Neural progenitor cell (in vitro differentiated cells): ENCODE measurements at places on chromosomes 6 and 20.

DNA sequence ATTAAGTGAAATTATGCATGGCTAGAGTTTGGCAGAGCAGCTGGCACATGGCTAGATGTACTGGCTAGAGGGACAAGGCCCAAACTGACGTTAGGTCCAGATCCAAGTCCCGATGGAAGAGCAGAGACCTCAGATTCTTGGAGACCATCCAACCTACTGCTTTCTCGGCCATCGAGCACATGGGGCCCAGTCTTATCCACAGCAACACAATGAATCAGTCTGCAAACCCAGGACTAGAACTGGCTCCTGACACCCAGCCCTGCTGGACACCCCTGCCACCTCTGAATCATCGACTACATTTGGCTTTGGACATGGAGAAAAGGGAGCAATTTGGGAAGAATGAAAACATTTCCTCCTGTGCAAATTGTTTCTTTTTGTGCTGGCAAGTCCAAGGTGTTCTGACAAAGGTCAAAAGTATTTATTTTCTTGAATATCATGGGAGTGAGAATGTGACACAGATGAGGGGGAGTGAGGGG, 23.9 kb upstream of the YWHAB start:
- H3K4me1 ChIP-seq = no peaks in the 10 kb centered on the region
- H3K27ac ChIP-seq = no peak overlapping the region
- no peak overlapping the region for H3K4me3 ChIP-seq
- no peaks in the 10 kb centered on the region for H3K36me3 ChIP-seq
- no peak for DNase-seq
- no peaks in the 10 kb centered on the region for H3K27me3 ChIP-seq

DNA sequence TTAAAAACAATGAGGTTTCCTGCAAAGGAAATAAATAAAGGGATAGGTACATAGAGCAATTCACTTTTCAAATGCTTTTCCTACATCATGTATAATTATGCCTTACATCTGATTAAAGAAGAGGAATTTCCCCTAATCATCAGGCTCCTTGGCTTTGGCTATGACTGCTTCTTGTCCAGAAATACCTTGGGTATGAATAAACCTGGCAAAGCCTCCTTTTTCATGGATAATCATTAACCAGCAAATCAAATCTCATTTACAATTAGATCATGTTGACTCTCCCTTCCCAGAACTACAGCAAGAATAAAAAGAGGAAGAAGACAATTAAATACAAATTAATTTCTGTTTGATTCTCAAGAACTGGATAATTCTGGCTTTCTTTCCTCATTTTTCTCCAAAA, 58.0 kb upstream of the CD2AP start:
- H3K27ac ChIP-seq = no peak overlapping the region
- H3K36me3 ChIP-seq = no peaks in the 10 kb centered on the region
- H3K27me3 ChIP-seq = no peaks in the 10 kb centered on the region

DNA sequence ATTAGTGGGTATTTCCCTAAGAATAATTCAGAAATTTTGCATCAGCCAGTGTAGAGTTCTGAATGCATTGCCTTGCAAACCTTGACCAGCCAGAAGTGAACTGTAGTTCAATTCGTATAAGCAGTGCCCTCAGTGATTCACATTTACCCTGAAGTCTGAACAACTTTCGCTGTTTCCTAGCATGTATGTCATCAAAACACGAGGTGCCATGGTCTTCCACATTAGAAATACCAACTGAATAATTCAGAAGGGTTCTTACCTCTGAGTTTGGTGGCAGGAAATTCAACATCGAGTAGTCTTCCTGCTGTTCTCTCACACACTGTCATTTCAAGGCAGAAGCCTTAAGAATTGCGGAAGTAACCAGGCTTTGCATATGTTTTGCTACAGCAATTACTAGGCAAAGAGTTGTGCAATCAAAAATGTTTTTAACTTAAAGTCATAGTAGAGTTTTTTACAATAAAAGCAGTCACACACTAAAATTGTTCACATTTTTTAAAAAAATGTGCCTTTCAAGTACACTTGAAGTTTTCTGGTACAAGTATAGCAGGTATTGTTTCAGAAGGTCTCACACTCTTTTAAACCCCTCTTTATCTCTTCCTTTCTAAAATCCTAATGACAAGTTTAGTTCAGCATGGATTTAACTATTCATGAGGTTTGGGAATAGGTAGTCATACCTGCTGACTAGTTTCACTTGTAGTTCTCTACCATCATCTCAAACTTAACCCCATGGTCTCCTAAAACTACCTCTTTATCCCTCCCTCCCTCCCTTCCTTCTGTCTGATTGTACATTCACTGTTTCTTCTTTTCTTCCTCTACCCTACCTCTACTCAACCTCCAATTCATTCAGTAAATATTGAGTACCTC, 118.3 kb downstream of the STXBP5 start:
- H3K36me3 ChIP-seq = no peaks in the 10 kb centered on the region
- no peaks in the 10 kb centered on the region for H3K4me1 ChIP-seq
- no peak for DNase-seq
- H3K27me3 ChIP-seq = no peaks in the 10 kb centered on the region

- peaks cover 42% of the 10 kb centered on the region for H3K4me1 ChIP-seq
- H3K27ac ChIP-seq = no peak overlapping the region
- H3K36me3 ChIP-seq = no peaks in the 10 kb centered on the region
- H3K4me3 ChIP-seq = no peak overlapping the region
- H3K27me3 ChIP-seq = no peaks in the 10 kb centered on the region
- DNase-seq = no peak
Observed at GRCh38 chr20:41142245-41142644, 4.9 kb downstream of the PLCG1 start.
